RKO (cell line): ENCODE measurements at places on chromosomes 2 and 18.
A peak's percentile ranks its signal among the peaks of the same experiment; 100 is the strongest.

GRCh38 chr18:13281406-13281805, 62.8 kb downstream of the LDLRAD4 start:
- no peak for DNase-seq

DNA sequence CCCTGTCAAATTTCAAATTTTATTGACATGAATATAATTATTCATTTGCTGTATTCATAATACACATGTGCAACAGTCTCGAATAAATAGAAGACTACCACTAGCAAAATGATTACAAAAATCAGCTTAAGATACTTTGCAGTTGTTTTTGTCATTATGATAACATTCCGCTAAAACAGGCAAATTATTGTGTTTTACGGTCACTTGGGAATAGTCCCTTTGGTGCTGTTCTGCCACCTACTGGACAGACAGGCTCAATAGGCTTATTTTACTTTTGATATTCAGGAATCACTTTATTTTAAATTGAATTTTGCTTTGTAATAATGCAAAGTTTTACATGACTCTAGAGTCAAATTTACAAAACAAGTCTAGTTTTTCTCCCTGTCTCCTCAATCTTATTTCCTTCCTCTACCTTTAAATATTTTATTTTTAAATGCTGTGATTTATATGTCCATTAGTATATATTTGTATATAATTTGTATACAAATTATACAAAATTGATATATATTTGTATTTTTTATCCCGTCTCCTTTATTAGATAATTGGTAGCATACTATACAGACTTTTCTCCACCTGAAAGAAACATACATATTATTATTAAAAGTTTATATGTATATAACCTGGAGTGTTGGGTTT, 456.3 kb downstream of the DLGAP1 start:
- peak; percentile 59 for DNase-seq

GRCh38 chr18:25062720-25063119, 289.2 kb downstream of the ZNF521 start:
- DNase-seq, result no peak

DNA sequence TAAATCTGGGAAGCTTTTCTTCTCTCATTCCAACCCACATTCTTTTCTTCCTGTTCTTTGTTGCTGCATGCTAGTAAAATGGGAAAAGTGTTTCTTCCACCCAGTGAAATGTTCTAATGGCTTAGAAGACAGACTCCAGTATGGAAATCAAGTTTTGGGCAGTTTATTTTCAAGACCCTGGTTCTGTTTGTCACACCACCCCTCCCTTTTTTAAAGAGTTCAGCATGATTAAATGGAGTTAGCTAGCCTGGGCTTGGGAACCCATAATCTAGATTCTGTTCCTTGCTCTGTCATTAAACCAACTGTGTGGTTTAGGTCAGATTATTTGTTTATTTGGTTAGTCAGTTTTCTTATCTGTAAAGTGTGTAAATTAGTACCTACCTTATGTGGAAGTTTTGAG, 151.8 kb upstream of the NT5C1B start:
- no peak for DNase-seq

- no peak for DNase-seq
These were observed 103.9 kb downstream of the SH3RF3 start for GRCh38 chr2:109232909-109233308.

GRCh38 chr2:11677136-11678055, 7.4 kb upstream of the NTSR2 start:
- no peak for DNase-seq

- peak; percentile 50 for DNase-seq
These were observed 2.4 kb downstream of the LRRFIP1 start for GRCh38 chr2:237629739-237630138.

GRCh38 chr2:29398384-29399237, 283.4 kb downstream of the CLIP4 start:
- DNase-seq, result no peak

DNA sequence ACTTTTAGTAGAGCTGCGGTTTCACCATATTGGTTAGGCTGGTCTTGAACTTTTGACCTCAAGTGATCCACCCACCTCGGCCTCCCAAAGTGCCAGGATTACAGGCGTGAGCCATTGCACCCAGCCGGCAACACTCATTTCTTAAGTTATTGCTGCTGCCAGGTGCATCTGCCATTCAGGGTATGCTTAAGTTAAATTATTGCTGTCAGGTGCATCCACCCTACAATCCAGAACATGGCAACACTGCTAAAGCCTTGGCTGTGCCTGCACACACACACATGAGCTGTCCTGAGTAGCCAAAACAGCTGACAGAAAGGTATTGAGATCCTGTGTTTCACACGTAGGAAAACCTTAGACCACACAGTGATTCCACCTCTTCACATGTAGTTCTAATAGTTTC, 148.2 kb downstream of the FAM161A start:
- DNase-seq, result no peak
